Frontal cortex (tissue), 4 donors: ENCODE measurements at places on chromosomes 1 and 21. TPM values are rescaled to one million over a fixed set of nuclear protein-coding genes. Genes with fewer than 3 reads are reported as not detected.

The HFM1 gene
- 69.3 TPM for total RNA-seq

The CASZ1 gene
- 1.6 TPM for total RNA-seq

The FMN2 gene
- 60.7 TPM for total RNA-seq

The KCNJ6 gene
- 7.7 TPM for total RNA-seq

The KRTAP23-1 gene
- not detected for total RNA-seq

The CDC14A gene
- total RNA-seq: 2.9 TPM

The SPRR4 gene
- total RNA-seq: not detected

The NPHS2 gene
- not detected for total RNA-seq

The LCE2B gene
- total RNA-seq: not detected

The NCAM2 gene
- 63.6 TPM for total RNA-seq

The AQP10 gene
- total RNA-seq: not detected

The FAM177B gene
- total RNA-seq: not detected

The KCNC4 gene
- 2.4 TPM for total RNA-seq

The NIT1 gene
- 14.7 TPM for total RNA-seq

The SLC2A5 gene
- 0.82 TPM for total RNA-seq

The TLCD4 gene
- 15.9 TPM for total RNA-seq

The LRRC3 gene
- total RNA-seq: 3.7 TPM

The NHLH1 gene
- 0.41 TPM for total RNA-seq

The TAL1 gene
- 1.2 TPM for total RNA-seq

The CLEC20A gene
- not detected for total RNA-seq

The CACNA1S gene
- total RNA-seq: under 0.01 TPM

The RGL1 gene
- total RNA-seq: 40.4 TPM

The RNU1-2 gene
- under 0.01 TPM for total RNA-seq

The MYBPHL gene
- not detected for total RNA-seq

The TEKT2 gene
- 10.6 TPM for total RNA-seq

The SLC27A3 gene
- 14.7 TPM for total RNA-seq

The DENND2C gene
- total RNA-seq: 2.0 TPM

The LCE3E gene
- total RNA-seq: not detected

The TCHHL1 gene
- total RNA-seq: not detected

The KCNA2 gene
- total RNA-seq: 3.7 TPM

The DHX9 gene
- 257 TPM for total RNA-seq

The SLC45A1 gene
- total RNA-seq: 8.6 TPM

The TIE1 gene
- total RNA-seq: 6.9 TPM

The TESK2 gene
- total RNA-seq: 0.82 TPM

The COL24A1 gene
- total RNA-seq: 1.6 TPM

The PERM1 gene
- not detected for total RNA-seq

The RCSD1 gene
- total RNA-seq: 4.5 TPM

The C1orf226 gene
- 0.82 TPM for total RNA-seq

The ELAVL4 gene
- 137 TPM for total RNA-seq
